ENCODE measurements at places on chromosomes 1 and 21.

DNA sequence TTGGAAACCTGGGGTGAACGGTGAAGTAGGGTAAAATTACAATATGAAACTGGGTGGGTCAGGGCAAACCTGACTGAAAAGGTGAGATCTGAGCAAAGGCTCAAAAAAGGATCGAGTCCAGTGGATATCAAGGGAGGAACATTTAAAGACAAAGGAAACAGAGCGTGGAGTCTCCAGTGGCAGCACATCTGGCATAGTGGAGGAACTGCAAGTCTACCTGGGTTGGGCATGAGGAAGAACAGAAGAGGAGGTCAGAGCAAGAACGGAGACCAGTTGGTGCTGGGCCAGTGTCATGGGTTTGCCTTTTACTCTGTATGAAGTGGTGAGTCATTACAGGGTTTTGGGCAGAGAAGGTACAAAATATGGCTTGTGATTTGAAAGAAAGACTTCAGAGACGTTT lies 163.7 kb downstream of the NTPCR start:
- no peak for DNase-seq

GRCh38 chr1:223106856-223107255 lies 36.2 kb downstream of the TLR5 start:
- DNase-seq: no peak

GRCh38 chr1:8525558-8526275 lies 207.8 kb downstream of the SLC45A1 start:
- DNase-seq: peak; percentile 83

DNA sequence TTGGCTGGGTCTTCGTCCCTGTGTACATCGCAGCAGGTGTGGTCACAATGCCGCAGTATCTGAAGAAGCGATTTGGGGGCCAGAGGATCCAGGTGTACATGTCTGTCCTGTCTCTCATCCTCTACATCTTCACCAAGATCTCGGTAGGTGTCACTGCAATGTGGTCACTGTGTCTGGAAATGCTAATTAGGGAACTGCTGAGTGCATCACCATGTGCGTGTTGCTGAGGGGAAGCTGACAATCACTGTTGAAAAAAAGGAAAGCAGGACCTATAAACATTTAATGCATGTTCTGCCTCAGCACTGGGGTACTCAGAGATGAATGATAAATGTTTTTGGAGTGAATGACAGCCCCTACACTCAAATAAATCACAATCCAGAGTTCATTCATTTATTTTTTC lies 6.8 kb downstream of the SLC5A9 start:
- no peak for DNase-seq

GRCh38 chr1:170721621-170722020 lies 57.7 kb downstream of the PRRX1 start:
- DNase-seq: no peak

DNA sequence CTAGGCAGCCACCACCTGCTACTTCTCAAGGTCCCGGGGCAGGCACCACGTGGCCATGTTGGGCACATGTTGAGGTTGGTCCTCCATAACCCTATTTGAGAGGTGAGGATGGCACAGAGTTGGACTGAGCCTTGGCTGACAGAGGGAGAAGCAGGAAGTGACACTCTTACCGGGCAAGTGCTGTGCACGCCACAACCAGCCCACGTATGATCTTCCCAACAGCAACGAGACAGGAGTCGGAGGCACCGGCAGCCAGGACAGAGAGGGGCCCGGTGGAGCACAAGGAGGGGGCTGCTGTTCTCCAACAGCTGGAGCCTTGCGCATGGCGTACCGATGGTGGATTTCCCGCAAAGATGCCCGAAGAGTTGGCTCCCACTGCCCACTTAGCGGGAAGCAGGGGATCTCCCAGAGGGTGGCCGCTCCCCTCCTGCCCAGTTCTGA lies 3.4 kb downstream of the CLEC20A start:
- no peak for DNase-seq

- DNase-seq: no peak
Measured at GRCh38 chr1:245407983-245408382, 253.2 kb downstream of the KIF26B start.

DNA sequence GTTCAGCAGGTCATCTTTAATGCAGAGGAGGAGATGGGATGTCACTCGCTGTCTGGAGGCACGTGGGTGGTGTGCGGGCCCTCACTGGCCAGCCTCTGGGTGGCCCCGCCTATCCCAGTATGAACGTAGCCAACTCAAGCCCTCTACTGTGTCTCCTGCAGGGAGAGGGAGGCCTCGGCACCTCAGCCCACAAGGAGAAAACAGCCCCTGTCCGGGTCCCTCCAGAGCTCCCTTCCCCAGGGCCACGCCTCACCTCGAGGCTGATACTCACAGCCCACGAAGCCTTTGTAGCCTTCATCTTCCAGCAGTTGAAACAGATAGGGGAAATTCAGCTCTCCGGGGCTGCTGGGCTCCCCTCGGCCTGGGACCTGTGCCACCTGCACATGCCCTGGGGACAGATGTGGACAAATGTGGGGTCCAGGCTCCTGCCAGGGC lies 2.6 kb downstream of the HYI start:
- no peak for DNase-seq

GRCh38 chr1:197750366-197750765 lies 24.9 kb downstream of the DENND1B start:
- DNase-seq: no peak

DNA sequence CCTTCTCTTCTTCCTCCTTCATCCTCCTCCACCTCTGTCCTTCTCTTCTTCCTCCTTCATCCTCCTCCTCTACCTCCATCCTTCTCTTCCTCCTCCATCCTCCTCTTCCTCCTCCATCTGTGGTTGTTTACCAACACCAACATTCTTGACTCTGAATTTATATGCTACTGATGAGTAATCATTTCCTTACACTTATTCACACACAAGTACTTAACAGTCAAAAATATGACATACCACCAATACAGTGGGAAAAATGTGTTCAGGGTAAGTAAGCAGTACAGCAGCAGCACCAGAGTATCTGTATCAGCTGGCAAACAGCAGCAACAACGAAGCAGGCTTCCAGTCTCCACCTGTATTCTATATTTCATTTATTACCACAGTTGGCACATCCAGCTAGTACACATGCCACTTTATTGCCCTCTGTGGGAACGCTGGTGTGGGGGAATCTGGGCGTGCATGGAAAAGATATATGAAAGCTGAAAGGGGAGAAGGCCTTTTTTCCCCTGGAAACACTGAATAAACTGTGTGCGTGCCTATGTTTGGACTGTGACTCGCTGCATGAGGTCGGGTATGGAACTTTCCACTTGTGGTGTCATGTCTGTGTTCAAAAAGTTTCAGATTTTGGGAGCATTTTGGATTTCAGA lies 16.0 kb downstream of the ADSS2 start:
- no peak for DNase-seq

DNA sequence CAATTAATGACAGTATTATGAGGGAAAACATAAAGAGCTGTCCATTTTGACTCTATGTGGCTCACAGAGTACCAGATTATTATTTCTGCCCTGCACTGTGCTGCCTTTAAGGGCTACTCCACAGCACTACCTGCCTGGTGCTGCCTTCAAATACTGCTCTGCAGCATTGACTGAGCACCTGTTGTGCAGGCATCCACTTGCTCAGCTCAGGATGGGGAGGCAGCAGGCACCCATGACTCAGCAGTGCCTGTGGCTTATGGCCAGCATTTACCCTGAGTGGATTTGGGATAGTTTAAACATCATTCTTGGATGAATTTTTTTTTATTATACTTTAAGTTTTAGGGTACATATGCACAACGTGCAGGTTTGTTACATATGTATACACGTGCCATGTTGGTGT lies 953 bp upstream of the KPRP start:
- no peak for DNase-seq

DNA sequence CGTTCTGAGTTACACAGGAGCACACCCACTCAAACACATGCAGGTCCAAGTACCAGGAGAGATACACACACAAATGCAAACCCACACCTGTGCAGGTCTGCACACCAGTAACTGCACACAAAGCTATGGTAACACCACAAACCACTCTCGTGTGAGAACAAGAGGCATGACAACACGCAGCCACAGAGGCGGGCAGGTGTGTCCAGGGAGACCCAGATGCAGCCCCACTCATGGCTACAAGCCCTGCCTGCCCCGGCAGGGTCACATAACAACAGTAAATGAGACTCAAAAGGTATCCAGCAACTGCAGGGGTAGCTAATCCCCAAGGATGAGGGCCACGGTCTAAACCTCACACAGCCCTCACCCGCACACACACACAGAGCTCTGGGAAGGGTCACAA lies 48.1 kb downstream of the RAP1GAP start:
- DNase-seq: no peak

GRCh38 chr1:21814241-21814918 lies 2.3 kb downstream of the LDLRAD2 start:
- peak; percentile 85 for DNase-seq

DNA sequence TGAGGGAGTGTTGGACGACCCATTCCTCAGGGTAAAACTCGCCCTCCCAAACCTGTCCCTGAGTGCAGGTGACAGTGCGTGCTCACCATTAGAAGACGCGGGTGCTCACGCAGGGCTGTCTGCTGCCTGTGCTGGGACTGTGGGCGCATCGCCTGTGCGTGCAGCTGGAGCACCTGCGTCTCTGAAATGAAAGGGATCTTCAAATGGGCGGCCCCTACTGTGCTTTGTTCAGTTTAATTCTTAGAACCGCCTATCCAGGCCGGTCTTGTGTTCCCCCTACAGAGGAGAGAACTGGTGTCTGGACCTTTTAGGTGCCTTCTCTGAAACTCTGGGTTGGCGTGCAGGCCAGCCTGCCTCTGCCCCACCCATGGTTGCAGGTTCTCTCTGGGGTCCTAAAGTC lies 125.8 kb downstream of the PCBP3 start:
- DNase-seq: no peak

DNA sequence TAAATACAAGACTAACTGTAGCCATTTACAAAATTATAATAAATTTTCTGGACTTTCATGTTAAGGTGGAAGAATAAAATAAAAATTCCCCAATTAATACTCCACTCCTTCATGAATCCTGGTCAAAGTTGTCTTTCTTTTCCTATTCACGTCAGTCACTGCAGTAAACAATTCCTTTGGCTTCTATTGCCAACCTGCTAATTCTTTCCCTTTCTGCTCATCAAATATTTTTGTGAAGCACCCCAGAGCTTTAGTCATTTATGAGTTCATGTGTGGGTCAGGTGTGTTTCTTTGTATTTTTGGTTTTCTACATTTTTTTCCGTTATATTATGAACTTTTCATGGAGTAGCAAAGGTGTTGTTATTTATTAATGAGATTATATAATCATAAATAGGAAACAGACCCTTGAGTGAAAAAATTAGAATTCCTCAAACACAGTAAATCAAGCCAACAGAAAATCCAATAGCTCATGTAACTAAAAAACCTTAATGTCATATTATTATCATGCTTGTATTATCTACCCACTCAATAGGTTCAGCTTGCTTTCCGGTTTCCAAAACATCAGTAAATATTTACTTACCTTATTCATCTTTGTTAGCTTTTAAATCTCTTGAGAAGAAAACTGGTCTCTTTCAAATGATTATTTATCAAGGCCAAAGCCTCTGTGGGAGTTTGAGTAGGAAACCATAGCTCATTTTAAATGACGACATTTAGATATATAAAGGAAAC lies 29.6 kb upstream of the PLA2G4A start:
- no peak for DNase-seq
